A673 (cell line): ENCODE measurements at places on chromosomes 2 and 18. TPM values are rescaled to one million over a fixed set of nuclear protein-coding genes. Genes with fewer than 3 reads are reported as not detected.

The NGEF gene
- total RNA-seq = 0.57 and 0.69 TPM in 2 replicates

The NXPH2 gene
- total RNA-seq = 4.8 and 5.4 TPM in 2 replicates

The CRYGC gene
- total RNA-seq = not detected in 2 replicates

The PROKR1 gene
- 15.7 and 19.6 TPM in 2 replicates for total RNA-seq

The COPS9 gene
- 119 and 136 TPM in 2 replicates for total RNA-seq
